GM04503 (cell line): ENCODE measurements at places on chromosomes 5 and 9.
A peak's percentile ranks its signal among the peaks of the same experiment; 100 is the strongest.

- DNase-seq, result no peak
Observed at GRCh38 chr5:143314099-143314498, 89.4 kb downstream of the NR3C1 start.

- no peak for DNase-seq
Observed at GRCh38 chr9:16744394-16744793, 126.1 kb downstream of the BNC2 start.

- peak; percentile 84 for DNase-seq
Observed at GRCh38 chr5:156640691-156641241, 209.3 kb upstream of the PPP1R2B start.

DNA sequence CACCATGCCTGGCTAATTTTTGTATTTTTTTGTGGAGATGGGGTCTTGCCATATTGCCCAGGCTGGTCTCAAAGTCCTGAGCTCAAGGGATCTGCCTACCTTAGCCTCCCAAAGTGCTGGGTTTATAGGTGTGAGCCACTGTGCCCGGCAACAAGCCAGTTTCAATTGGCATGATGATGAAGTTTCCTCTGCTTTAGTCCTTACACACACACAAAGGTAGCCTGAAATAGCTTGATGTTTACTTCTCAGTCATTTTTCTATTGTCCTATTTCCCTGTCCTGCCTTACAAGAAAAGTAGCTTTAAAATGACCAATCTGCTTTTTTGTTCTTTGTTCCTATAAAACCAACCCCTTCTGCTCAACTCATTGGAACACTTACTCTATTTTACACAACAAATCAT is 33.6 kb downstream of the PDE6A start:
- DNase-seq, result no peak

DNA sequence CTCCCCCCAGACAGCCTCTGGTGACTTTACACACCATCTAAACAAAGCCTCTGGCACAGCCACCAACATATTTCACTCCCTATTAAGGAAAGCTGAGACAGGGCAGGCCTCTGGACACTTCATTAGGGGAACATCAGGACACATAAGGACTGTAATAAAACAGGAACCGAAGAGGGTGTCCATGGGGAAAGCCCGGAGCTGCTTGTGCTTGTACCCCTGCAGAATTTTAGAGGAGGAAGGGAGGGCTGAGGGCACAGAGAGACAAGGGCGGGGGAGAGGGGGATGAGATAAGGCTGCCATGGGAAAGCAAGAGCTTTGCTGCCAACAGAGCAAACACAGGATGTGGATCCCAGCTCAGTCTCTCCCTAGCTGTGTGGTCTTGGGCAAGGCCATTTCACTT is 138.4 kb downstream of the ASTN2 start:
- no peak for DNase-seq

DNA sequence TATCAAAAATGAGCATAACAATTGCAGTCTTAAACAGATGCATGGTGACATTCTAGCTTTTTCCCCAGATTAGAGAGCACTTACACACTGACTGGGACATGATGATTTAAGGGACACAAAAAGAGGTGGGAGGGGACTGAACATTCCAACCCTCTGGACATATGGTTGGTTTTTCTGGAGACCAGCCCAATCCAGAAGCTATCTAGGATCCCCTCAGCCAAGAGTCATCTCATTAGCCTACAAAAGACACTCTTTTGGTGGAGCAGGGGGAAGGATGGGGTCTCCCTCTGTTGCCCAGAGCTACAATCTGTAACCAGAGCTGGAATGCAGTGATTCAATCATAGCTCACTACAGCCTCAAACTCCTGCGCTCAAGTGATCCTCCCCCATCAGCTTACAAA is 97.3 kb upstream of the IQGAP2 start:
- no peak for DNase-seq

DNA sequence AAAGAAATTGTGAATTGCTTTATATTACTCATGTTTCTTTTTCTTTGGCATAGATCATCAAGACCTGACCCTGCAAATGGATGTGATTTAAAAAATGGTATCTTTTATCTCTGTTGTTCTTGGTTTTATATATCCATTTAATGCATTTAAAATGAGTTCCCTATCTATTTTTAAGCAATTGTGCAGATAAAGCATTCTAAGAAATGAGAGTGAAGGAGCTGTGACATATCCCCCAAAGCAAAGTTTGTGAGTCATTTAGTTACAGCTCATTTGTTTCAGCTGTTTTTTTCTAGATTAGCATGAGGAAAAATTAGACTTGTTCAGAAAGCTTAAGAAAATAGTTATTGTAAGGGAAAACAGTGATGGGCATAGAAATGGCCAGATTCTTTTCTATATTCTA is 7.6 kb upstream of the ELOVL7 start:
- DNase-seq, result no peak
